ENCODE measurements at places on chromosomes 3 and 15.

- DNase-seq = no peak
Observed at GRCh38 chr3:183278479-183279088, 25.5 kb downstream of the B3GNT5 start.

- no peak for DNase-seq
Observed at GRCh38 chr15:42080919-42081830, 13.2 kb downstream of the PLA2G4D start.

DNA sequence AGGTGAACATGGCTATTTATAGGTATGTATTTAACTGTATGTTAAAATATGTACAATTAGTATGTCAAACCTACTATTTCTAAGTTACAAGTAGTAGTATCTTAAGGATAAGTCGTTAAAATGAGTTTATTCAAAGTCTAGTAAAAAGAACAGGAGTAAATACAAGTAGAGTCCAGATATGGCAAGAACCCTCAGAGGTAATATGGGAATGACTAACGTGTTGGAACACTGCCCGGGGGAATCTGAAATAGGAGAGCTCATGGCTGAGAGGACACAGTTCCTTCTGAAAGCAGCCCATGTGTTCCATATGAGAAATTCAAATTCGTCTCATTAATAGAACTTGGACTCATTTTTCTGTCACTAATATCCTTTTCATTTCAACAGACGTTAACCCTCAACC, 158.8 kb downstream of the CLSTN2 start:
- DNase-seq = no peak

DNA sequence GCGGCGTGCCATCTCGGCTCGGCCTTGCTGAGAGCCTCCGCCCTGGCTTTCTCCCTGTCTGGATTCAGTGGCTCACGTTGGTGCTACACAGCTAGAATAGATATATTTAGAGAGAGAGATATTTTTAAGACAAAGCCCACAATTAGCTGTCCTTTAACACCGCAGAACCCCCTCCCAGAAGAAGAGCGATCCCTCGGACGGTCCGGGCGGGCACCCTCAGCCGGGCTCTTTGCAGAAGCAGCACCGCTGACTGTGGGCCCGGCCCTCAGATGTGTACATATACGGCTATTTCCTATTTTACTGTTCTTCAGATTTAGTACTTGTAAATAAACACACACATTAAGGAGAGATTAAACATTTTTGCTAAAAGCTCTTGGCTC, 54.1 kb downstream of the PLXNA1 start:
- no peak for DNase-seq

- no peak for DNase-seq
Observed at GRCh38 chr15:89016549-89017041, 71.7 kb upstream of the ABHD2 start.

GRCh38 chr3:124174476-124174875, 182.6 kb upstream of the ROPN1 start:
- DNase-seq = no peak

- no peak for DNase-seq
Observed at GRCh38 chr3:22210693-22211092, 459.7 kb upstream of the ZNF385D start.

- DNase-seq = no peak
Observed at GRCh38 chr3:9846231-9846630, 2.4 kb upstream of the RPUSD3 start.

DNA sequence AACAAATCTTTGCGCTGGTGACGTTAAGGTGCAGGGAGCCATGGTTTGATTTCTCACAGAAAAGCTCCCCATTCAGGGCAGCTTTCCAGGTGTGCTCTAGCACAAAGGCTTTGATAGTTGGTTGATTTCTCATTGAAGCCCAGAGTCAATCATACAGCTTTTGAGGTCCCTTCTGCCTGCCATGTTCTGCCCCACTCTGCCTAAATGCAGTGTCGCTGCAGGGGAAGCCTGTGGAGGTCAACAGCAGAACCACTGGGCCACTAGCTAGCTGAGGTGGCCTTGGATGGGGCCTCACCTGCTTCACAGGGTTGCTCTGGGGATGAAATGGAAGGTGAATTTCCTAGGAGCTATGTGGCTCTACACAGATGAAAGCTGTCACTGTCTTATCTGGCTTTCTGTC, 278.3 kb downstream of the TLE3 start:
- no peak for DNase-seq

DNA sequence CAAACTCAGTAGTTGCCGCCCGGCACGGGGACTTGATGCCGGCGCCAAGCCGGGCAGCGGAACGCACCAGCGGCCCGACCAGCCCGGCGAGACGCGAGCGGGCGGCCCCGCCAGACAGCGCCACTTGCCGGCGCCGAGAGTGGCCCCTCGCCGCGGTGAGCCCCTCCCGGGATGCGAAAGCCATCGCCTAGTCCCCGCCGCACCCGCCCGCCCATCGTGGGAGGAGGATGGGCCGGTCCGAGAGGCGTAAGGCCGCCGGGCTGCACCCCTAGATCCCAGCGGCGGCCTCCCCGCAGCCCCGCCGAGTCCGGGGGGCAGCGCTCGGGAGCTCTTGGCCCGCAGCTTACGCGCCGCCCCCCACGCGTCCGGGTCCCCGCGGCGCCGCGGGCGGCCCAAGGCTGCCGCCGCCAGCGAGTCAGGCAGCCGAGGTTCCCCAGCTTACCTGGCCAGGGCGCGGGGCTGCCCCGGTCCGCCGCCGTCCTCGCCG, 609 bp downstream of the GOLGA8A start:
- DNase-seq = peak; percentile 8

DNA sequence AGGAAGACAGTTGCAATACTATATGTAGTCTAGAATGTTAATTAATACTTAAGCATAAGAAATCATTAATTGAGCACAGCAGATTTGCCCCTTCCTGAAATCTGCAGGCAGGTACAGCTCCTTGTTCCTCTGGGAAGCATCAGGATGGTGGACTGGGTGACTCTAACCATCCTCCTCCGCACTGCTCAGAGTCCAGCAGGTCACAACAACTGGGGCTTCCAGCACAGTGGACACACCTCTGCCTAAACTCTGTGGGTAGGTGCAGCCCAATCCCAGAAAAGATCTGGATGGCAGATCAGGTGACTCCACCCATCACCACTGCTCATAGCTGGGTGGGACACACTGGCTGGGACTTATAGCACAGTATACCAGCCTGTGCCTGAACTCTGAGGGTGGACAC, 189.9 kb upstream of the TMCO5A start:
- DNase-seq = no peak

- no peak for DNase-seq
Observed at GRCh38 chr3:195806211-195806915, 5.4 kb downstream of the MUC4 start.

- no peak for DNase-seq
Observed at GRCh38 chr3:126098391-126098858, 14.5 kb upstream of the SLC41A3 start.

DNA sequence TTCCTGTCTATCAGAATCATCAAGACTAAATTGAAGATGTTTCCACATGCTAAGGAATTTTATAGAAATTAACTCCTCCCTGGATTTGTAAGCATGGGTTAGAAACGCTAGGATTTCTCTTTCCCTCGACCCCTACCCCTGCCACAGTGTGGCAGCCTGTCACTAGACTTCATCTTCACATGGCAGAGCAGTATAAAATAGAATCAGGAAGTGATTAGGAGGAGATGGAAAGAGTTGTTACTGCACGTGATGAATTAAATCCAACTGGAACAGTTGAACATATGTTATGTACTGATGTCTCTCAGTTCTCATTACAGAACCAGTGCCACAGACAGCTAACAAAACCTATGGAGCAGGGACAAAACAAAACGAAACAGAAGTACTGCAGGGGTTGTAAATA, 130.0 kb upstream of the BNIP2 start:
- no peak for DNase-seq

- no peak for DNase-seq
Observed at GRCh38 chr3:61117045-61117898, 134.0 kb downstream of the FHIT start.

- no peak for DNase-seq
Observed at GRCh38 chr3:60877188-60877587, 374.1 kb downstream of the FHIT start.

- DNase-seq = no peak
Observed at GRCh38 chr3:31242026-31242960, 290.4 kb upstream of the STT3B start.

DNA sequence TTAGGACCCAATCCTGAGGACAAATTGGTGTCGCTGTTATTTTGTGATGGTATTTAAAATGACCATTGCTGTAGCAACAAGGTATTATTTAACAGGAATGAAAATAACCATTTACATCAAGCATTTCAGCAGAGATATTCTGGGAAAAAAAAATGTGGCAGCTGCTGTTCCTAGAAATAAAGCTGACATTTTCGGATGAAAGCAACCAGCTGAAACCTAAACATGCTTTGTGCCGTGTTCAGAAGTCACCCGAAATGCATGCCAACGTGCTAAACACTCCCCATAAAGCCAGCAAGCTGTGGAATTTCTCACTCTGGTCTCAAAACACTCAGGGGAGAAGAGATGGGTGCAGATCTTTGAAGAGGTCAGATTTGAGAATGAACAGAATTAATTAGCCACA, 31.5 kb upstream of the TAFA4 start:
- no peak for DNase-seq

GRCh38 chr3:182618981-182619591, 174.2 kb upstream of the ATP11B start:
- no peak for DNase-seq

DNA sequence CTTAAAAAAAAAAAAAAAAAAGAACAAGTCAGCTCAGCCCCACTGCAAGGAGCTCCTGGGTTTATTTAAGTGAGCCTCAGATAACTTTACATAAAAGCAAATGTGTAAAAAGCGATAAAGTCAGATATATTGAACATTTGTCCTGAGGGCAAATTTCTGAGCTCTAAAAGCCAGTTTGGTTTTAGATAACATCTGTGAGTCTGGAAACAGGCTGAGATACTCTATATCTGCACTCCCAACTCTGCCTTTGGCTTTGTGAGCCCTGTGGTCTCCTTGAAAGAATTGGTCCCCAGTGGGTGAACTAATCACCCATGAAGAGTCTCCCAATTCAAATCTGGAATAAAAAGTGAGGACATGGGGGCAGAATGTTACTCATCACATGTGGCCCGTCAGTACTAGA, 104.6 kb downstream of the APBA2 start:
- DNase-seq = no peak

DNA sequence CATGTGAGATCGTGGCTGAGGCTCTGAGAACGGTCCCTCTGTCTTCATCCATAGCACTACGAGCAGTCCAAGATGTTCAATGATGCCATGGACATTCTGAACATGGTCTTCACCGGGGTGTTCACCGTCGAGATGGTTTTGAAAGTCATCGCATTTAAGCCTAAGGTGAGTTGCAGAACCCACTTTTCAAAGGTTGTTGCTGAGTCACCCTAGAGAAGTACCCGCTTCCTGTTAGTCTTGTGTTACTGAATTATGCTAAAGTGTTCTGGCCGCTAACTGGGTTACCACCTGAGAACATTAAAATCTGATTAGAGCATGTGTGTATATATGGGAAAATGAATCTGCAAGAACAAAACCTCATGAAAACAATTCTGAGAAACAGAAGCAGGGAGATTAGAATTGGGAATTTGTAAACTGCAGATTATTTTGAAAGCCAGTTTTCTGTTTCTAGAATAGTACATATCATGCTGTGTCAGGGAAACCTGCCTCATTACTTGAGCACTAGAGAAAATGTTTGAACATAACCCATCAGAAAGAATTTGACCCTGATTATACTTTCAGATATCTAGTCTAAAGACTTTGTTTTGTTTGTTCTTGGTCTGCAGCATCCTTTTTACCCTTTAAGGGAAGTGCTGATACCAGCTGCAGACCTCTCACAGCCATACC, 92.6 kb downstream of the CHDH start:
- no peak for DNase-seq

DNA sequence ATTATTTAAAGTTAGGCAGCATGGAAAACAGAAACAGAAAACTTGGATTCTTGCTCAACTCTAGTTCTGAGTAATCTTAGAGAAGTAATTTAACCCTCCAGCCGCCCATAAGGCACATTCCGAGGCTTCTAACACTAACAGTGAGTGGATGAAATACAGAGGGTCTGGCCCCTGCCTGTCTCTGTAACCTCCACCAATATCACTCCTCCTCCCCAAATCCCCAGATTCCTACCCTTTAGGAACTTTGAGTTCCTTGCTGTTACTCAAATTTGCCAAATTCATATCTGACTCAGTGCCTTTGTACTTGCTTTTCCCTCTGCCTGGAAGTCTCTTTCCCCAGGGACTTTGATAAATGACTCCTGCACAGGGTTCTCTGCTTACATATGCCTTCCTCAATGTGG, 112.5 kb upstream of the TGFBR2 start:
- DNase-seq = no peak

DNA sequence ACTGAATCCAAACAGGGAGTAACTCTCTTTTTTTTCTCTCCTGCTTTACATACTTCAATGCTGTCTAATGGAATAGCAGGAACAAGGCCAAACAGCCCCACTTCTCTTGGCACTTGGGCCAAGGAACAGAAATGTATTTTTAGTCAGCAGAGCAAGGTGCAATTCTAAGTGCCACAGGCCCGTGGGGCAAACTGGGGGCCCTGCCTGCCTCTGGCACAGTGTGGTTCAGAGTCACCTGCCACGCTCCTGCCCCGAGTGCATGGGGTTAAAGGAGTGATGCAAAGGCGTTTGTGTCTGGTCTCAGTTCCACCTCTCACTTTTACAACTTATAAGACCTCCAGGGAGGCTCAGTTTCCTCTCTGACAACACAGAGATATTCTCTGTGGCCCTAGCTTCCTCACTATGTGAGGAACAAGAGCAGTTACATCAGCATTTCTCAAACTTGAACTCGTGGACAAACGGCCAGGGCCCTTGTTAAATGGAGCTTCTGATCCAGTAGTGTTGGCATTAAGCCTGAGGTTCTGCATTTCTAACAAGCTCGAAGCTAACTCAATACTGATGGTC, 51.3 kb downstream of the LRIG1 start:
- DNase-seq = no peak

DNA sequence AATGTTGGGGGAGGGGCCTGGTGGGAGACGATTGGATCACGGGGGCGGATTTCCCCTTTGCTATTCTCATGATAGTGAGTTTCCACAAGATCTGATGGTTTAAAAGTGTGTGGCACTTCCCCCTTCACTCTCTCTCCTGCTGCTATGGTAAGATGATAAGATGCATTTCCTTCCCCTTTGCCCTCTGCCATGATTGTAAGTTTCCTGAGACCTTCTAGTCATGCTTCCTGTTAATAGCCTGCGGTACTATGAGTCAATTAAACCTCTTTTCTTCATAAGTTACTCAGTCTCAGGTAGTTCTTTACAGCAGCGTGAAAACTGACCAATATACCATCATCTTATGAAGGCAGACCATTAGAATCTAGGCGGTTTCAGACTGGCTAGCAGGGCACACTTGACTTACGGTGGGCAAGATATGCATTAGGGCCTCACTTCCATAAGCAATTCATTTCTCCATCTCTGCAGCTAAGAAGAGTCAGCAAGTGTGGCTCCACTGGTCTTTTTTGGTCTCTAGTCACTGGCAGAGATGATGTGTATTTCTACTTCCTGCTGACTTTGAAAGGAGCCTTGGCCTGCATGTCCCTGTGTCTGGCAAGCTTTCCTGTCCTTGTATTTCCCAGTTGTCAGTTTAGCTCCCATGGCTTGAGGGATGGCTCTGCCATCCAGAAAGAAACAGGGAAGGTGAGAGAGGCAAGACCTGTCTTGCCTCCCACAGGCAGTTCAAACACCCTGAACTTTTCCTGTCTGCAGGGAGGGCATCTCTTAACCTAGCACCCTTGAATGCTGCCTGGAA, 109.0 kb upstream of the ADAMTS9 start:
- DNase-seq = no peak
